ENCODE measurements at places on chromosomes 7 and 10.

DNA sequence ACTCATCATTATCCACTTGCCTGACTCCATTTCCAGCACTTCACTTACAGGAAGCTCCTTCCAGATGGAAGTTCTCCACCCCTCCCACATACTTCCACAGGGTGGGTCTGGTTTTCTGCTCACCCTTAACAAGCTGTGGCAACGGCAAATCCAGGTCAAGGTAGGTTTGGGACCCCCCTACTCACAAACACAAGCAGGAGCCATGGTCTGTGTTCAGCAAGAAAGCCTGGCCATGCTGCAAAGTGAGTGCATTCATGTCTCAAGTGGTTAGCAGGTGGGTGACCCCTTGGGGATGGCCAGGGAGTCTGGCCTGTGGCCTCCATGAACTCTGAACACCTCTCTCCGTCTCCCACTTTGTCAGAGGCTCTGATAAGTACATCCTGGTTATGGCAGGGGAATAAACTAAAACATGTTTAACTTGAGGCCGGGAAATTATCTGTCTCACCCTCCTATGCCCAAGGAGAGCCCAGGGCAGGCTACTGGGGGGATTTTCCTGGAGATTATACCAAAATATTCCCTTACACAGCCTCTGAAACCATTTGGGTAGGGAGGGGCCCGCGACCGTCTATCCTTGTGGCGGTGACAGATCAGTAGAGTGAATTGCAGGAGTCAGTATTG is 844 bp downstream of the XPNPEP1 start:
- DNase-seq = no peak

DNA sequence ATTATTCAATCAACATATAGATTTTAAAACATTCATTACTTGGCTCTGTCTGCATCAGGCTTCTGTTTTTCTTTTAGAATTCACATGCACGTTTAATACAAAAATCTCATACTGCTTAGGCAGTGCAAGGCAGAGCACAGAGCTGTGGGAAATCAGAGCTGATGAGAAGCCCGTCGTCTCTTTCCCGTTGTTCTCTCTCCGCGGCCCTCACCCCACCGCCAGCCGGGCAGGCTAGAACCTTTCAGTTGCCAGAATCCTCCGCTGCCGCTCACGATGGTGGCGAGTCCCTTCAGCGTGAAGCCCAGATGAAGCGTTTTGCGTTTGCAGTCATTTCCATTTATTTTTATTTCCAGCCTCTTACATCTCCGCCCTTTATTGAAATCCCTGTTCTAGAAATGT is 648.2 kb downstream of the SDK1 start:
- DNase-seq = no peak

- no peak for DNase-seq
These were observed 41.5 kb upstream of the GATA3 start for GRCh38 chr10:8013006-8013405.

- no peak for DNase-seq
These were observed 768.3 kb downstream of the SORCS1 start for GRCh38 chr10:106396192-106396591.

Measured in MG63 (cell line).